Right renal cortex interstitium (tissue), 3 donors: ENCODE measurements at places on chromosomes 2 and 18.

- DNase-seq = no peak
Measured at GRCh38 chr18:76850112-76850511, 27.8 kb downstream of the ZNF236 start.

DNA sequence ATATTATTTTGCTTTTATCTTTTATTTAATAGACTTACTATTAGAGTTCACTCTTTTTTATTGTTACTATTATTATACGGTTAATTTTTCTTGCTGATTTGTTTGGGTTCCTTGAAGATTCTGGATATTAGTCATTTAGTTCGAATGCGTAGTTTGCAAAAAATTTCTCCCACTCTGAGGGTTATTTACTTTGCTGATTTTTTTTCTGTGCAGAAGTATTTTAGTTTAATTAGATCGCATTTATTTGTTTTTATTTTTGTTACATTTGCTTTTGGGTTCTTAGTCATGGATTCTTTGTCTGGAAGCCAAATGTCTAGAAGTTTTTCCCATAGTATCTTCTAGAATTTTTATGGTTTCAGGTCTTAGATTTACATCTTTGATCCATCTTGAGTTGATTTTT lies 585.2 kb downstream of the CPS1 start:
- DNase-seq = no peak

DNA sequence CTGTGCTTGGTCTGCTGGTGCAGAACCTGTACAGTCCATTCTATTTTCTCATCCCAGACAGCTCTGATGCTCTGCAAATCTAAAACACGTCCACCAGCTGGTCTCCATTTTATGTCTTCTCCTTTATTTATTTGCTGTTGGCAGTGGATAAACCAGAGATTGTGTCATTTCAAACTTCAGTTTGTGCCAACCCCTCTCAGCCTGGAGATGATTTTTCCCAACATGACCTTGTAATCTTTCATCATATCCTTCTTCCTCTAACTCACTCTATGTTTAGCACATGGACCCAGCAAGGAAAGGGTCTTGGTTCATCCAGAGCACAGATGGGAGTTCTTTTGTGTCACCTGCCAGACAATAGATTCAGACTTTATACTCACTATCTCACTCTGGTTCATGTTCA lies 273.2 kb downstream of the MTX2 start:
- no peak for DNase-seq

GRCh38 chr2:96538487-96539214 lies 2.1 kb downstream of the ARID5A start:
- DNase-seq = no peak

- DNase-seq = no peak
Measured at GRCh38 chr2:30408961-30409387, 38.1 kb upstream of the LCLAT1 start.

- no peak for DNase-seq
Measured at GRCh38 chr18:13531681-13532325, 194.6 kb downstream of the FAM210A start.

GRCh38 chr2:49928551-49928950 lies 774.2 kb upstream of the FSHR start:
- DNase-seq = no peak

- DNase-seq = no peak
Measured at GRCh38 chr2:220528180-220528675, 900.8 kb downstream of the SLC4A3 start.

DNA sequence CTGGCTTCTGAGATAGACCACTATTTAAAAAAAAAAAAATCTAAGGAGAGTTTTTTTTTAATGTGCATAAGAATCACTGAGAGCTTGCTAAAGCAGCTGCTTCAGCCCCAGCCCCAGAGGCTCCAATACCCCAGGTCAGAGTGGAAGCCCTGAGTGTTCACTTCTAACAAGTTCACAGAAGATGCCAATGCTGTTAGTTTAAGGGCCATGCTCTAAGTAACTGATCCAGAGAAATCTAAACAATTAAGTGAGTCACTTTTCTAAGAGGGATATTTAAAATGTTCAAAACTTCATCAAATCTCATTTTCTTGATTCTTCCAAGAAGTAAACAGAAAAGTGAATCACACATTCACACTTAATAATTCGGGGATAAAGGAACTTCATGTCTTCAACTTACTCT lies 126.4 kb upstream of the CD226 start:
- no peak for DNase-seq

DNA sequence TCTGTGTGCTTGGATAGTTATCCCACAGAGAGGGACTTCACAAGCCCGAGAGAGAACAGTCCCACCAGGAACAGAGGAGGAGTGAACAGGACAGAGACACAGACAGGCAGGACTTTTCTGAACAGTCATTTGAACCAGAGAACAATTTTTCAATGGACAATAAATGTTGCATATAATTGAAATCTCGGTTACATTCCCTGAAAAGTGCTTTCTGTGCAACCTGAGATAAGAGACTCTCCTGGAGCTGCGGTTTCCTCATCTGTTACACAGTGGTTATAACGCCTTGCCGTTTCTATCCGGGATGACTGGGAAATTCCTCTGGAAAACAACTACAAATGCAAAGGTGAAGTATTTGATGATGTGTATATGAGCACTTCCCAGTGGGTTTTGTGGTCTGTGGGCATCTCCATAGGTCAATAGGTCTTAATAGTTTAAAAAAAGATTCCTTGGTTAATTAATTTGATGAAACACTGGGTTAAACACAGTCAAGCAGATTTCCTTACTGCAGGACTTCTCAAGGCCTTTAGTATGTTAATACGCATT lies 87.2 kb upstream of the HPCAL1 start:
- DNase-seq = no peak

DNA sequence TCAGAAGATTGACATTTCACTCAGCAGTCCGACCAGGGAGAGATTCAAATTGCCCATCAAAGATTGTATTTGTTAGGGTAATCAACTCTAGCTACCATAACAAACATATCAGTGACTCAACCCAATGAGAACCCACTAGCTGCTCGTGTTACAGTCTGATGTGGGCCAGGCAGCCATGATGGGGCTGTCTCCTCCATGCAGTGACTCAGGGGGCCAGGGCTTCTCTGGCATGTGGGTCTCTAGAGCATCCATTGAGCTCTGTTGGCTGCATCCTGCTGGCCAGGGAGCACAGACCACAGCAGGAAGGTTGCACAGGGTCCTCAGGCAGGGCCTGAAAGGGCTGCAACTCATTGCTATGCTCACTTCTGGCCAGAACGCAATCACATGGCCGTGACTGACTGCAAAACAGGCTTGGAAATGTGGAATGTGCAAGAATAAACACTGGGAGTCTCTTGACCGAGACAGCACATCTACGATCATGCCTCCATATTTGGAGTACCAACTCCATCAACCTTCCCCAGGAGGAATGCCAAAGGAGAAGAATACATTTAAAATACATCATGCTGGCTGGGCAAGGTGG lies 216.8 kb downstream of the EIPR1 start:
- DNase-seq = no peak

DNA sequence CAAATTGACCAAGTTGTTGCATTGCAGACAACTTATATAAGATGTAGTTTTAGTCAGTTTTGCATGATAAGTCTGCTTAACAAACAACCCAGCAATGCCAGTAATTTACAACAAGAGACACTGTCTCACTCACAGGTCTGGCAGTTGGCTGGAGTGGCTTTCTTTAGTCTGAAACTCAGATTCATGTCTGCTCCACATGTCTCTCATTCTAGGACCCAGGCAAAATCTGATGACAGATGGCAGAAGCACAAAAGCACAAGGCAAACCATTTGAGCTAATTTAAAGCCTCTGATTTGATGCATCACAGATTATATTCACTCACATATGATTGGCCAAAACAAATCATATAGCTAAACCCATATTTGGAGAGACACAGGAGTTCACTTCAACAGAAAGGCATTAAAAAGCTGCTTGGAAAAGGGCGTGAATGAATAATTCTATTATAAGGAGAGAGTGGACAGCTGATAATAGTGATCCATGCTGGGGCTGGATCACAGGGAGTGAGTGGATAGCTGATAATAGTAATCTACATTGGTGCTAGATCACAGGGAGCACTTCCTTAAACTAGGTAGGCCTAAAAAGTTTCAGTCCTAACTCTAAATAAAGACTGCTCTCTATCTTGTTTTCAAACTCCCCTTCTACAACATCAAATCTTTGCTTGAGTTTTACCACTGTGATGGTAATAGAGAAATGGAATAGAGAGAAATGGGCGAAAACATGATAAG lies 593.2 kb upstream of the ZNF804A start:
- no peak for DNase-seq

- peak; percentile 88 for DNase-seq
Measured at GRCh38 chr18:32349728-32350395, 120.8 kb downstream of the GAREM1 start.

- DNase-seq = no peak
Measured at GRCh38 chr2:4561196-4561595, 857.8 kb downstream of the DCDC2C start.

DNA sequence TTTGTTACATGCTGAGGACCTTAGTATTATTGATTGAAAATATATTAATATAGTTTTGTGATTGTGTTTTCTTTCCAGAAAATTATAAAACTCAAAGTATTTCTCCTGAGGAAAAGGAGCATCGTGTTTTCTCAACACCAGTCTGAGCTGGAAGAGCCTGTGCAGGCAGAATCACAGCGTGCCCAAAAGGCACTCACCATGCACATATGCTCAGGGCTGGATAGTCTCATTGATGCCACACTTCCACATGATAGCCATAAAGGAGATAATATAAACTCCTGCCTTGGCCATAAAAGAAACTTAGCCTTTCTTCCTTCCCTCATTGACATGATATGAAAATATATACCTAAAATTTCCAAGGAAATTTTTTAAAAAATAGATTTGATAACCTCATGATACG lies 4.0 kb downstream of the PDE1A start:
- no peak for DNase-seq

- DNase-seq = no peak
Measured at GRCh38 chr18:55665506-55665905, 77.5 kb upstream of the TCF4 start.

GRCh38 chr2:133843091-133843490 lies 274.8 kb upstream of the NCKAP5 start:
- DNase-seq = no peak

DNA sequence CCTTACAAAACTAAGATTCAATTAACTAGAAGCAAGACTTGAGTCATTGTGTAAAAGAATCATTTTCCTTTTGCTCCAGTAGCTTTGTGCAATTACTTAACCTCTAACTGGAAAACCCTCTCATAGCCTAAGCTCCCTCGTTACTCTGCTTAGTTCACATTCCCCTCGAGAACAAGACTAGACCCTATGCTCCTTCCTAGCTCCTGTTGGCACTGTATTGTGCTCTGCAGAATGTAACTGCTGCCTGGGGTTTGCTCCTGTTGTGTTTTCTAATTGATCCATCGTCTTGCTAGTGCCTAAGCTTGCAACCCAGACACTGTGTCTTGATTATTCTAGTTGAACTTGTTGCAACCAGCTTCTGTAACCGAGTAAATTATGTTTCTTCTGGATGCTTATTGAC lies 347.0 kb downstream of the ZNF804A start:
- no peak for DNase-seq

- DNase-seq = no peak
Measured at GRCh38 chr18:76592981-76593381, 97.9 kb upstream of the ZNF516 start.

GRCh38 chr2:33267756-33268155 lies 208.7 kb upstream of the RASGRP3 start:
- no peak for DNase-seq

DNA sequence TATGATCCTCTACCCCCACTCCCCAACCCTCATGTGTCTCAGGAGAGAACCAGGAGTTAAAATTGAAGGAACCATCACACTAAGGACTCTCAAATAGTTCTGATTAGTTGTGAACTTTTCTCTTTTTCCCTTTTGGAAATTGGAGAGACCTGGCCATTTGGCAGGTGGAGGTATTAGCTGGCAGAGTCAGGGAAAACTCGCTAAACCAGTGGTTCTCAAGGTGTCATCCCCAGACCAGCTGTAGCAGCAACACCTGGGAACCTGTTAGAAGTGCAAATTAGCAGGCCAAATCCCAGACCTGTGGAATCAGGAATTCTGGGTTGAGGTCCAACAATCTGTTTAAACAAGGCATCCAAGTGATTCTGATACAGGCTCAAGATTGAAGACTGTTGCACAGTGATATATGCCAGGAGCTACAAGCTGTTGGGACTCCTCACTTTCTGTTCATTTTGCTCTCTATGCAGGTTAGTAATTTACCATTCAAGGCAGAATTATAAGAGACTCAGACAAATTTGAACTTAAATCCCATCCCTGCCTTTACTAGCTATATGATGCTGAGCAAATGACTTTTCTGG lies 2.8 kb upstream of the TMEM131 start:
- no peak for DNase-seq

- no peak for DNase-seq
Measured at GRCh38 chr2:220959391-220959802, 612.7 kb downstream of the EPHA4 start.

GRCh38 chr2:221235941-221236340 lies 336.2 kb downstream of the EPHA4 start:
- peak; percentile 27 for DNase-seq

DNA sequence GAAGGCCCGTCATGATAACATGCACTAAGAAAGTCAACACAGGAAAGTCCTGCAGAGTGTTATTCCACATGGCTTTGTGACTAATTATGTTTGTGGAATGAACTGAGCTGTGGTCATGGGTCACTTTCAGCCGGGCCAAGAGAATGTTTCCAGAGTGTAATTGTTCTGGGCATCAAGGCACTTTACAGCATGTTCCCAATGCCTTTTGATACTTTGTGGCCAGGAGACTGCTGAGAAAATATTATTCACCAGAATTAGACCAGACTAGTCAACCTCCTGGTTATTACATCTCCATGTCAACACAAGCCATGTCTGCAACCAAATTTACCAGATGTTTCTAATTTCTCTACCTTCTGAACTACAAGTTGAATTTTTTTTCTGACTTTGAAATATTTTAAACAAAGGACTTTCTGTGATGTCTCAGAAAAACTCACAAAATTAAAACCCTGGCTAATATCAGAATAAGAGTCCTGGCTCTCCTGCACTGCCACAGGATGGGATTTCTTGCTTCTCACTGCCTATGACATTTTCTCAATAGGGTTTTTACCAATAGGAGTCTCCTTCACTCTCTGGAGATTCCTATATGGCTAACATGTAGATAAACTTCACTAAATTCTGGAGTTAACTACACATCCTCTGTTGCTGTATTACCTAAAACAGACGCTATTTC lies 90.6 kb upstream of the WDR75 start:
- DNase-seq = no peak

DNA sequence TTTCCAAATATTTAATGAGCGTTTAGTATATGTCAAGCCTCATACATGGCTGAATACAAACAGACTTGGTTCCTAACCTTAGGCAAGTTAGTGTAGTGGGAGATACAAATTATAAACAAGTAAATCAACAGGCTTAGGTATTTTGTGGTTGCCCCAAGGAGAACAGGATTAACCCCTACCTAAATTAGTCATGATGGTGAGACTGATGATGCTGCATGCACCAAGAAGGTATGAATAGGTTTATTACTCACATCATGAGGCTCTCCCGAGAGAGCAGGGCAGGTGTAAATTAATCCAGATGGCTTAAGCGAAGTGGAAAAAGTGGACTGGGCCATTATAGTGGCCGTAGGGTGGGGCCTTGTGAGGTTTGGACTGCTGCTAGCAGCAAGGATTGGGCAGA lies 118.1 kb upstream of the GCFC2 start:
- DNase-seq = no peak

GRCh38 chr2:134819334-134819733 lies 19.1 kb upstream of the ACMSD start:
- no peak for DNase-seq

GRCh38 chr18:79950515-79951341 lies 725 bp downstream of the SLC66A2 start:
- DNase-seq = no peak
